ENCODE measurements at places on chromosomes 1 and 21.
A peak's percentile ranks its signal among the peaks of the same experiment; 100 is the strongest.

DNA sequence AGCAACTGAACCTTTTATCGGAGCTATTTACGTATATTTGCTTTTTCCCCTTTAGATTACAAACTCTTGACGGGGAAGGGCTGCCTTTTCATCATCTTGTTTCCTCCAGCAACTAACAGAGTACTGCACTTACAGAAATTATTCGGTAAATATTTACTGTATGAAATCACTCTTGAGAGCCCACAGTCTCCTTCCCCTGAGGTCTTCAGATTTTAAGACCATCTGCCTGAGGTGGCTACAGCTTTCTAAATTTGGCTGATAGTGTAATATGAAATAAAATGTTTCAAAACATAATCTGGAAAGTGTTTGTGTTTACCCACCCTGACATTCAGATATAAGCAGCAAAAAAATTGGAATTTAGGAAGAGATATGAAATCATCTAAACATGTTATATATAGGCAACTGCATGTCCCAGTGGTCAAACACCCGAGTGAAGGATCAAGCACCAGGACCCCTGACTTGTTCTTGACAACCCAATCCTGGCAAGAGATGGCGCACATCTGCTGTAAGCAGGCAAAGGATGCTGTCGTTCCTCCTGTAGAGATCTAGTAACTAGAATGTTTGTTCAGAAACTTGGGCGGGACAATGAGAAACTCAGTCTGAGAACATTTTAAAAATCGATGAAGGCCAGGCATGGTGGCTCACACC is 60.9 kb downstream of the SIPA1L2 start:
- no peak for DNase-seq

GRCh38 chr1:11664336-11665065 is 501 bp downstream of the FBXO6 start:
- peak; percentile 80 for DNase-seq

- no peak for DNase-seq
Measured at GRCh38 chr1:2975466-2976179, 45.6 kb upstream of the ACTRT2 start.

DNA sequence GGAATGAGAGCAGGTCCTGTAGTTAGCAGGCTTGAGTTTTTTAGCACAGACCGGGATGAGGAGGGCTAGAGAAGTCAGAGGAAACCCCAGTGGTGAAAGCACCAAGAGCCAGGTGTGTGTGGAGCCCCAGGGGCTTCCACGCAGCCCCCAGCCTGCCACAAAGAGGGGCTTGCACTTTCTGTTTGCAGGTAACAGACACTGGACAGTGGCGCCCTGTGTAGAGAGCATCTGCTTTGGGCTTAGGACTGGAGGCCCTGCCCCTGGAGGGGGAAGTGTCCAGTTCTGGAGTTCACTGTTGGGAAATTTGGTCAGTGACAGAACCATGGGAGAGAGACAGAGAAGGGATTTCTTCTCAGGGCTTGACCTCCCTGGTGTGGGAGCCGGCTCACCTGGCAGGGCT is 19.5 kb downstream of the AGT start:
- DNase-seq: no peak

DNA sequence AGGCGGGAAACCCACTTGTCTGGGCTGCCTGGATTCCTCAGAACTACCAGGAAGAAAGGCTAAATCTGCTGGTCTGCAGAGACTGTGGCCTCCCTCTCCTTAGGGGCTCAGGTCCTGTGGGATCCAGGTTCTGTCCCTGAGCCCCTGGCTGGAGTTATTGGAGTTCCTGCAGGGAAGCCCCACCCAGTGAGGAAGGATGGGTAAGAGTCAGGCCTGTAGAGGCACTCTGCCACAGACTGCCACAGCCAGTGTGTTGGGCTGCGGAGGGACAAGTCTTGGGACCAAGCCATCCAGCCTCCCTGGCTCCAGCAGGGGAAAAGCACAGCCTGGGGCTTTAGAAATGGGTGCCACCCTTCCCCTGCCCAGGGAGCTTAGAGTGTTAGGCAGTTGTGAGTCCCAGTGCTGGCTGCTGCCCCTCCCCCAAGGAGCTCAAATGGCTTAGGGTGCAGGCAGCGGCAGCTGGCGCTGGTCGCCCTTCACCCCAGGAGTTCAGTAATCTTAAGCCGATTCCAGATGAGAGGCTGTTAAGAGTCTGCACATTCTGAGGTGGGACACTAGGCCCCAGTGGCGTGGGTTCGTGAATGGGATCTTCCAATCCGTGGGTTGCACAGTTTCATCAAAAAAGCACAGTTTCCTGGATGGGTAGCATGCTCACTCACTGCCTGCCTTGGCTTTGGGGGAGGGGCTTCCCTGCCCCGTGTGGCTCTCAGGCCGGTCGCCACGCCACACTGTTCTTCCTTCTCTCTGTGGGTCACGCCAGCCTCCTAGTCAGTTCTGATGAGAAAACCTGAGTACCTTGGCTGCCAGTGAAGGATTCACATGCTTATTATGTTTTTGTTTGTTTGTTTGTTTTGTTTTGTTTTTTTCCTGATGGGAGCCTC is 57.6 kb upstream of the FMO3 start:
- DNase-seq: no peak

DNA sequence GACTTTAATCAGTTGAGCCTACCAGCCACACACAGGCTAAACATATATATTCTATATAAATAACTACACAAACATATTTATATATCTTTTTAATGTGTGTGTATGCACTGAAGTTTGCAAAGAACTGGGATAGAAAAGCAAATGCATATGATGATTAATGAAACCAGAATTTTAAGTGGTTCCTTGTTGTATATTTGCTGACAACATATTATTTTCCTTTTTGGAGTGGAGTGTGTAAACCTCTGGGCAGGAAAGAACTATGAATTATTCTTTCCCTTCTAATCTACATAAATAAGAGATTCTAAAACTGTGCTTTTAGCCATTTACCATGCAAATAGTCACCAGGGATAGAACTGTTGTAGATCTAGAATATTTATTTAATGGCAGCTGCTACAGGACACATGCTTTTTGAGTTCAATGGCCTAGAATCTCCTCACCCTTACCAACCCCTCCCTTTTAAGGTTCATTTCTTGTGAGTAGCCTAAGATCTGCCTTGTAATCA is 187.6 kb downstream of the BACH1 start:
- no peak for DNase-seq

DNA sequence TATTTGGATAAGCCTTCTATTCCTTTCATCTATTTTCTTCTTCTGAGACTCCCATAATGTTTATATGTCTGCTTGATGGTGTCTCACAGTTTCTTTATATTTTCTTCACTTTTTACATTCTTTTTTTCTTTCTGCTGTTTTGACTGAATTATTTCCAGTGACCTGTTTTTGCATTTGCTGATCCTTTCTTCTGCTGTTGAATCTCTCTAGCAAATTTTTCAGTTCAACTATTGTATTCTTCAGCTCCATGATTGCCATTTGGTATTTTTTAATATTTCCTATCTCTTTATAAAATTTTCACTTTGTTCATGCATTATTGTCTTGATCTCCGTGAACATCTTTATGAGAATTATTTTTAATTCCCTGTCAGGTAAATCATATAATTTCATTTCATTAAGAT is 122.3 kb upstream of the ST6GALNAC5 start:
- no peak for DNase-seq

DNA sequence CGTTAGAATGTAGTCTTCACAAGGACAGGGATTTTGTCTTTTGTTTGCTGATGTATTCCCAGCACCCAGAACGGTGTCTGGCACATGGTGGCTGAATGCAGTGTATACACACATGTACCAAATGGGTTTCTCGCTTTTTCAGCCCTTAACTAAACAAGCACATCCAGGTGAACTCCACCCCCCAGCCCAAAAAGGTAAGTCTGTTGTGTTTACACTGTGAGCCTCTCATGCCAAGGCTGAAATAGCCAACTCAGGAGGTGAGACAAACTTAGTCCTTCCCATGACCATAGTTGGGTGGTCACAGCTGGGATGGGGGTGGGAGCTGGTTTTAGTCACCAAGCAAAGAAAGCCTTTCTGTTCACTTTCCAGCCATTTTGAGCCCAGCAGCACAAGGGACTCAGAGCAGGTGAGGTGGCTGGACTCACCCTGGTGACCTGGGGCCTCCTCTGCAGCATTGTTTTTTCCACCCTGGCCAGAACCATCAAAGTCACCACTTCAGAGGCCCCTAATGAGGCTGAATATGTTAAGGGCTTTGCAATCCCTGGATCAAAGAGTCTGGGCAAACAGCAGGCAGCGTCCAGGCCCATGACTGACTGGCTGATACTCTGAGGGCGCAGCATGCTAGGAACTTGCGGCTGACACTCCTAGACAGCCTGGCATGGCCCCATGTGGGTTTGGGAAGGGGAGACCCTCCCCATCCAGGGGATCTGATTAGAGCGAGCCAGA is 8.7 kb downstream of the TENT5B start:
- DNase-seq: no peak

GRCh38 chr1:178528953-178529335 is 16.0 kb downstream of the TEX35 start:
- DNase-seq: no peak

DNA sequence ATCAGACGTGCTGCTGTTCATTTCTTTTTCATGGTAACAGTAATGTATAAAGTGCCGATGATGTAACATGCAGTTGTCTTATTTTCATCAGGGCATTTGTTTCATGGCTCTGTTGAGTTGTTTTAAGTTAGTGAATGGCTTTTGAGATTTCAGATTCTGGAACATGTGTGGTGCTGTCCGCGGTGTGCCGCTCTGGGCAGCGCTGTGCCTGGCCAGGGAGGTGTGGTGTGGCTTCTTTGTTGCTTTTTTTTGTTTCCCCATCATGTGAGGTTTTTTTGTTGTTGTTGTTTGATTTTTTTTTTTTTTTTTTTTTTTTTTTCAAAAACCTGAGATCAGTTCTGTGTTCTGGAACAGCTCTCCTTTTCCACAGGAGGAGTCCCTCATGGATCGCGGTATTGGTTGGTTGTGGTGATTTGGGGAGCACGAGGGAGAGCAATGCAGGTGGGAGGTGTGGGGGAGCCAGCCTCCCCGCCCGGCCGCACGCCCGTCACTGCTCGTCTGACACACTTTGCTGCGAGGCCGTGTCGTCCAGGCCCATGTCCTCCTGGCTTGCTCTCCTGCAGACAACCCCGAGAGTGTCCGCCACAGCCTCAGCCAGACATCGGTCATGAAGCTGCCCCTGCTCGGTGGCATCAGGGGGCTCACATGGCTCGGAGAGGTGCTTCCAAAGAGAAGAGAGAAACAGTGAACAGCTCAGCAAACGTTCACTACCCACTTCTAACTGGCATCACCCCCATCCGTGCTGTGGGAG is 33.6 kb downstream of the NTPCR start:
- DNase-seq: no peak

GRCh38 chr1:232334811-232335210 is 295.1 kb downstream of the SIPA1L2 start:
- no peak for DNase-seq

- no peak for DNase-seq
Measured at GRCh38 chr1:215957663-215958062, 390.6 kb downstream of the KCTD3 start.

- no peak for DNase-seq
Measured at GRCh38 chr21:45294509-45295291, 7.0 kb upstream of the POFUT2 start.

DNA sequence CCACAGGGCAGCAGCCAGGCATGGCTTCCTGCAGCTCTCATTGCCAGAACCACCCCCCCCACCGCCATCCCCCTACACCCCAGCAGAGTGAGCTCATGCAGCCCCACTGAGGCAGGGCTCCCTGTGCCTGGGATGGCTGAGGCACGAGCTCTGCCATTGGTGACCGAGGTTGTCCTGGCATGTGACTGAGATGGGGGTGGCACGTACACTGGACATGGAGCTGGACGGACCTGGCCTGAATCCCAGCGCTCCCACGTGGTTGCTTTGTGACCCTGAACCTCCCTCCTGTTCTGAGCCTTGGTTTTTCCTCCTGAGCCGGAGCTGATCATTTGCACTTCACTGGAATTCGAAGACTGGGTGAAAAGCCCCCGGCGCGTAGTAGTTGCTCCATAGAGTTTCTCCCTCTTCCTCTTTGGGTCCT is 28.3 kb downstream of the ALPL start:
- no peak for DNase-seq

DNA sequence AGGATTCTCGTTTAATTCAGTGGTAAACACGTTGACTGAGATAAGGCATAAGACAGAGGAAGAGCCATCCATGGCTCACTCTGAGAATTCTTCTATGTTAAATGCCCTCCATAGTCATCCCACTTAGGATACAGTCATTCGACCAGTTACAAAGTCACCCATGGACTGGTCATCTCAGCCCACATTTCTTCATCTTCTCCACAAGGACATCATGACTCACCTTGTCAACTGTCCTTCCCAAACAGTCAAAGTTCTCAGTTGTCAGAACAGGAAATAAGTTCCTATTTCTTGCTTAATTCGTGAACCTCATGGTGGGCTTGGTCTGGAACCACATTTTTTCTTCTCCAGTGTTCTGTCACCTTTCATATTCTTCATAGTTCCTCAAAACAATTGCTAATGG is 133.2 kb downstream of the TGFB2 start:
- DNase-seq: peak; percentile 28

DNA sequence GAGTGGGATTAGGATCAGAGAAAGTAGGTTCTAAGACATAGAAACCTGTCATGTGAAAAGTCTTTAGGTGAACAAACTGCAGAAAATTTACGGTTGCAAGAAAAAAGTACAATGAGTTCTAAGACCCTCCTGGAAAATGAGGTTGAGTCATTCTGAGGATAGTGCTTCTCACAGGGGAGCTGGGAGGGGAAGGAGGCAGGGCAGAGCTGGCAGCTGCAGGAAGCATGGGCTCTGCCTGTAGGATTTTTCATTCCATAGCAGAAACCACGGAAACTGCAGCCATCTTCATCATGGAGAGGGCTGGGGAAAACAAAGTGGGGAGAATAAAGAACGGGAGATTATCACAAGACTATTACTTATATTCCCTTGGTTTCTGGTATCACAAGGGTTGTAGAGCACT is 25.8 kb upstream of the THEM4 start:
- DNase-seq: no peak
